ENCODE measurements at places on chromosomes 16 and 17.

- no peak for DNase-seq
Measured at GRCh38 chr16:13393816-13394215, 492.4 kb downstream of the SHISA9 start.

- no peak for DNase-seq
Measured at GRCh38 chr16:16908077-16908476, 529.1 kb downstream of the NPIPA7 start.

DNA sequence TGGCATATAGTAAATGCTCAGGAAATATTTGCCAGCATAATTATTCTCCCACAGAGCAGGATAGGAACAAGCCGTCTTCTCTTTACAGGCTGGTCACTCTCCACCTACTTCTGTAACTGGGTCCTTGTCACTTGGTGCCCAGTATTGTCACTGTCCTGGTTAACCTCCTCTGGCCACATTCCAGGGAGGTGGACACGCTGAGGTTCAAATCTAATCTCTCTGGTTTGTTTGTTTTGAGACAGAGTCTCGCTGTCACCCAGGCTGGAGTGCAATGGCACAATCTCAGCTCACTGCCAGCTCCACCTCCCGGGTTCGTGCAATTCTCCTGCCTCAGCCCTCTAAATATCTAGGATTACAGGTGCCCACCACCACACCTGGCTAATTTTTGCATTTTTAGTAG, 15.6 kb downstream of the SBK1 start:
- no peak for DNase-seq

DNA sequence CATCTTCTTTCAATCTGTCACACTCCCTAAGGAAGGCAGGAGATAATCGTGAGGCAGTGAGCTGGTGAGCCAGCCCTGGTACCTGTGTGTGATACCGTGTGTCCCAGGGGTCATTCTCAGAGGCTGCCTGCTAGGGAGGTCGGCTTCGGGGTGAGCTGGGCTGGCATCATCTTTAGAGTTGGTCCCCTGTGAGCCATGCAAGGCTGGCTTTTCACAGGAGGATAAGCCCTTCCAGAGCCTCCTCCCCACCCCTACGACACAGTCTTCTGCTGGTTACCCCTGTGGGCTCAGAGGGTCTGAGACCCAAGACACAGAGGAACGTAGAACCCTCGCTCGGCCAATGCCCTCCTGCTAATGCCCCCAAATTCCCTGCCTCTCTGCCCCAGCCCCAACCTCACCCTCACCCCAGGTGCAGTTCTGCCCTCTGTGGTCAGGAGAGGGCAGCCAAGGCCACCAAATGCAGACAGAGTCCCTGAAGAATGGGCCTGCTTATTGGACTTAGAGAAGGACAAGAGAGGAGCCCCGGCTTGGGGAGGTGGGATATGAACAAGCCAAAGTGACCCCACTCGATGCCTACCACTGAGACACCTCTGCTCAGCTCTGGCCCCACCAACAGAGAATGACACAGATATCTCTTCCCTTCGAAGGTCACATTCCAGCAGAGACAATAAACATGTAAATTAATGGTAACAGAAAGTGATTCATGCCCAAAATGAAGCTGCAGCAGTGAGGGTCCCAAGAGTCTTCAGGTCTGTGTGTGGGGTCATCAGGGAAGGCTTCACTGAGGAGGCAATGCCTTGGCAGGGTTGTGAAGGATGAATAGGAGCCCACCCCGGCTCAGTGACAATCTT, 80.8 kb upstream of the CCL1 start:
- no peak for DNase-seq

GRCh38 chr17:82938873-82939620, 99.2 kb upstream of the ZNF750 start:
- no peak for DNase-seq
